ENCODE measurements at places on chromosomes 2 and 18.

DNA sequence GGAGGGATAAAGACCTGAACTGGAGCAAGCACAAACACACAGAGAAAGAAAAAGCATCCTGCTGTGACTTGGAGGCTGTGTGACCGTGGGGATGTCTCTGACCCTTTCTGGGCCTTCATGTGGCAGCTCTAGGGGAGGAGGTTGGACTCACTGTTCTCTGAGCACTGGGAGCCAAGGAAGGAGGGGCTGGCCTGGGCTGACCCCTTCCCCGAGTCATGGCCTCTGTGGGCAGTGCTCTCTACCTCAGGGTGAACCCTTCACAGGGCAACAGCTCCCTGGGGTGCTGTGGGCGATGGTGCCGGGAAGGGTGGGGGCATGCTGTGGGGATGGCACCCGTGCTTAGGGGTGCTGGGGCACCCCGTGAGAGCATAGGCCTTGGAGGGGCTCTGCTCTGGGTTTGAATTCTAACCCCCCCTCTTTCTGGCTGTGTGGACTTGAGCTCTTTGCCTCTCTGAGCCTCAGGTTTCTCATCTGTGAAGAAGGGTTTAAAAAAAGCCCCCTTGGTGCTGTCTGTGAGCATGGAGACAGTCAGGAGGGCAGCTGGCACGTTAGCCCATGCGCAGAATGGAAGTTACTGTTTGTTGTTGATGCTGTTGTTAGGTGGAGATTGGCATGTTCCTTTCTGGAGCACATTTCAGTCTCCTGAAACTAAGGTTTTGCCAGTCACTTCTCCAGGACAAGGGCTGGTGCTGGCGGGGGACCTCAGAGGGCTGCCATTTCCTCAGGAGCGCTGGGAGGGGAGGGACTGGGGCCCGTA lies 700 bp downstream of the TOGARAM2 start:
- DNase-seq, result no peak

DNA sequence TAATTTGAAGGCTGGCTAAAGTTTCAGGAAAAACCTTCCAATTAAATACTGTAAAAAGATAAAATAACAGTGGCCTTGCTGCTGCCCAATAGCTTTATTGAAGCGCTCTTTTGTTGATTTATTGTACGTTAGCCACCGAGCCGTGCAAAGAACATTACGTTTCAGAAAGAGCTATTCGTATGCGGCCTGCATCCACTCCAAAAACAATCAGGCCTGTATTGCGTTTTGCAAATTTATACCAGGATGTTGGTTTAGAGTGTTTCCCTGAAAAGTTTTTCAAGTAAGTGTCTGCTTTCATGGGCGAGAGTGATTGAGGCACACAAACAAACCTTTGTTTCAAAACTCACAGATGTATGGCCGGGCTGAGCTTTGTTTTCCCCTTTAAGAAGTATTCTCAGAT lies 257.2 kb upstream of the SALL3 start:
- DNase-seq, result no peak

DNA sequence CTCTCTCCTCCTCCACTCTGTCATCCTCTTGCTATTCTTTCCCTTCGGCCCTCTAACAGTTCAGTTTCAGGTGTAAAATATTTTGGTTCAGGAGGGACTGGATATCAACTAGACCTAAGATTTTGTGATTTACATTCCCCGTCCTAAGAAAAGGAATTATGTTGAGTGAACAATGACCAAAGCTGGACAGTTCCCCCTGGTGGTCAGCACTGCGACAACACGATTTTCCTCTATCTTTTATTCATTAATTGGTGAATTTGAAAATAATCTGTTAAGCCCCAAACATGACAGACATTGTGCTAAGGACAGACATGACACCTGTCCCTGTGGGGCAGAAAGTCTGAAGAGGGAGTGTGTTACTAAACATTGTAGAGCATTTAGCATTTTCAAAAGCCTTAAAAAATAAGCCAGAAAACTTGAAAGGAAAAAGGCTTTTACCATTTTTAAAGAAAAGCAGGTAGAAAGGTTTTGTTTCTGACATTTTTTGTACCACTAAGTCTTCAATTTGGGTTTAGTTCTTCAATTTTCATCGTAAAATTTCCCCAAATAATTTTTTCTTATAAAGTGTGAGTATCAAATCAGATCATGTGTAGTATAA lies 28.4 kb upstream of the GTF2A1L start:
- peak; percentile 34 for DNase-seq

- DNase-seq, result no peak
These were observed 206.0 kb downstream of the GLI2 start for GRCh38 chr2:120941571-120942120.

DNA sequence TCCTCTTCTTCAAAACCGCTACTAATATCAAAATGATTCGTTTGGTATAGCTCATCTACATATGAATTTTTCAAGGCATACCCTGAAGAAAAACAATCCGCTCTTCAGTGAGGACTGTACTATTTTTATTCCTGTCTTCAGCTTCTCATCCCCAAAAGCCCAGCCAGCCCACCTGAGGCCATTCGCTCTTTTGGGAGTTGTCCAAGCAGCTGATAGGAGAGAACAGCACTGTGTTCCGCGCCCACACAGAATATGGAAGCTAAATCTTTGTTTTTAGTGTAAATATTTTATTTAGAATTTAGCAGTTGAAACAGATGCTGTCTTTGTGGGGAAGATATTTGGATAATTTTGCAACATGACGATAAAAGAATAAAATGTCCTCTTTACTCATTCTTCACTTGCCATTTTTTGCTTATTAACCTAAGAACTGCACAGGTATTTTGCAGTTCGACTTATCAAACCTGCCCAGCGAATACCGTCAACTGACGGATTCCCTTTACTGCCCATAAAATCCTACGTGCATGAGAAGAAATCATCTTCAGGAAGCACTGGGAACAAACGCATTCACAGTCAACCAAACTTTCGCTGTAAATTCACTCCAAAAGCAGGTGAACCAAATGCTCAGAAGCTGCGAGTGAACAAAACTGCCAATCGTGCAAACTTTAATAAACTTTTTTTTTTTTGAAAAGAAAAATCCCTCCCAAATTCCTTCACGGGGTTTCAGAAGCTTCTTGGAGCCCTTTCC lies 3.4 kb downstream of the ZNF521 start:
- no peak for DNase-seq

DNA sequence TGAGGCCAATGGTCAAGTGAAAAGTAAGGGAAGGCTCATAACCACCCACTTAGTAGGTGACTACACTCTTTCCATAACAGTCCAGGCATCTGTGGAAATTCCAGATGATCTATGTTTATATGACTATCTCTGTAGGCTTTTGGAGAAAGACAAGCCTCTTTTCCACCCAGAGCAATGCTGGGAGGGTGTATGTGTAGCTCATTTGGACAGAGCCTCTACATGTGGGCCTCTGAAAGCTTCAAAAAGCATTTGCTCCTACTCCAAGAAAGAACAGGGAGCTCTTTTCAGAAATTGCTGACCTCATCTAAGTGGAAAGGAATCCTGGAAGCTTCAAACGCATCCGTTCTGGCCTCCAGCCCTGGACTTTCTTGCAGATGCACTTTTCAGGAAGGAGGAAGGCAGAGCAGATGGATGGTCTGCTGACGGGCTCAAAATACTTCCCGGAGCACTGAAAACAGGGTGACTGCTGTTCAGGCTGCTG lies 308.7 kb downstream of the LRATD1 start:
- no peak for DNase-seq
